H1 (cell line): ENCODE measurements at places on chromosomes 1 and 21. TPM values are rescaled to one million over a fixed set of nuclear protein-coding genes. Genes with fewer than 3 reads are reported as not detected.

Gene KLHL21
- total RNA-seq = 22.1 and 22.3 TPM in 2 replicates

Gene ILDR2
- total RNA-seq = 0.86 and 1.5 TPM in 2 replicates

Gene C1QTNF12
- 3.7 and 4.9 TPM in 2 replicates for total RNA-seq

Gene CHIT1
- not detected in 2 replicates for total RNA-seq

Gene PIK3R3
- total RNA-seq = 13.5 and 13.6 TPM in 2 replicates

Gene CR1L
- not detected in 2 replicates for total RNA-seq

Gene ADAM15
- 32.2 and 32.9 TPM in 2 replicates for total RNA-seq

- DNase-seq = no peak
Observed at GRCh38 chr1:86429835-86430234, 5.9 kb downstream of the CLCA2 start.

- no peak for DNase-seq
Observed at GRCh38 chr1:41740630-41741239, 178.0 kb downstream of the HIVEP3 start.

GRCh38 chr1:94783342-94784189, 36.6 kb upstream of the SLC44A3 start:
- DNase-seq = no peak

DNA sequence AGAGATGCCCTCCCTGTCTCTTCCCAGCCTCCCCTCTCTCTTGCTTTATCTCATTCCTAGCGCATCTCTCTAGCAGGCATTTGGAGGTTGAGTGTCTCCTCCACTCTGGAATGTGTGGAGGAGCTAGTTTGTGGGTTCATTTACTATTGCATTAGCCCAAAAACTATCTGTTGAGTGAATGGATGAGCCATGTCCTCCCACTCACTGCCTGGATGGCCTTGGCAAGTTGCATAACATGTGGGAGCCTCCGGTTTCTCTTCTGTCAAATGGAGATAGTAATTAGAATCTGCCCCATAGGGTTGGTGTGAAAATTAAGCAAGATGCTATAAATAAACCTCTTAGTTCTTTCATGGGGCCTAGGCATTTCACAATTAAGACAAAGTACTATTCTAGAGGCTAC, 181.8 kb downstream of the KAZN start:
- no peak for DNase-seq

DNA sequence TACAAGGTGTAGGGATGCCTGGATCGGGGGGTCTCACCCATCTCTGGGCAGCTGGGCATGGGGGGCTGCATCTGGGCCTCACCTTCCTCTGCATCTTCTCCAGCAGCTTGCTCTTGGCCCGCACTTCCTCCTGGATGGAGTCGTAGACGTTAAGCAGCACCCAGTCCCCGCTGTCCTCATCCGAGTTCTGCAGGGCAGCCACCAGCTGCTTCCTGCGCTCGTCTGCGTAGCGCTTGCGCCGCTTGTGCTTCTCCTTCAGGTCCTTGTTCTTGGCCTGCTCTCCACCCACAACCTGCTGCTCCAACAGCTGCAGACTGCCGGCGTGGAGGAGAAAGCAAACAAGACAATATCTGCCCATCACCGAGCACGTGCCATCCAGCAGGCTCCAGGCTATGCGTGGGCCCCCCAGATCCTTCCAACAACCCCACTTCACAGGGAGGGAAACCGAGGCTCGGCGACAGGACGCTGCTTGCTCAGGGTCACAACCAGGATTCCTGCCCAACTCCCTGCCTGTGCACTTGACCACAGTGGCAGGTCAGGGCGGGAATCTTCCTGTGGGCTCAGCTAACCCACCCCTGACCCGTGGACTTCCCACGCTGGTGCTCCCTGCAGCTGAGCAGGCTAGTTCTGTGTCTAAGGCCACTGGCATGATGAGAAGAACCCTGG, 21.5 kb upstream of the DDOST start:
- no peak for DNase-seq

DNA sequence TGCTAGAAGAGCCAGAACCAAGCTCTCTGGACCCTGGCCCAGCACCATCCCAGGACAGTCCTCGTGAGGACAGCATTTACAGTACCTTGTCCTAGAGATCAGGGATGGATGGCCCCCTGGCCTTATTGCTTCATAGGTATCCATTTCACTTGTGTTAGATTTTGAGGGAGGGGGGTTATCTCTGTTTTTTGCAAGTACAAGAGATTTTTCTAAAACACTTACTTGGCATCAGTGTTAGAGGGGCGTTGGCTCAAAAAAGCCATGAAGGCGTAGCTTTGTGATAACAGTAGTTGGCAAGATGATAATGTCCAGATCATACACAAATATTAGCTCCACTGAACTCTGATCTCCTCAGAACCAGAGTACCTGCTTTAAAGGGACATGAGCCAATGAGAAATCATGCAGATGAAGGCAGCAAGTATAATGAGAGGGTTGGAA, 5.8 kb upstream of the ATP1B1 start:
- no peak for DNase-seq

DNA sequence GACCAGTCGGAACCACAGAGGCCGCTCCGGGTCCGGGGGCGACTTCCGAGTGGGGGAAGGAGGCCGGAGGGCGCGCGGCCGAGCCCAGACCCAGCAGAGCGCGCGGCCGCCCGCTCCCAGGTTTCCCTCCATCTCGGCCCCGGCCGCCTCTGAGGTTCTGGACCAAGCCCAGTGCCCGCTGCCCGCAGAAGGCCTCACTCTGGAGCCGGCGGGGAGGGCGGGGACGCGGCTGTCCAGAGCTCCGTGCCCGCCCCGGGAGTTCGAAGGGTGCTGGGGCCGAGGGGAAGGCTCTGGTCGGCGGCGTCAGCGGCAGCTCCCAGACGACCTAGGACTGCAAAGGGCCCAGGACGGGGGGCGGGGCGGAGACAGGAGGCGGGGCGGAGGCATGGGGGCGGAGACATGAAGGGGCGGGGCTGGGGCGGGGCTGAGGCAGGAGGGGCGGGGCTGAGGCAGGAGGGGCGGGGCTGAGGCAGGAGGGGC, 48.0 kb upstream of the SLC19A1 start:
- DNase-seq = peak; percentile 74

GRCh38 chr1:87650306-87650705, 321.6 kb downstream of the LMO4 start:
- no peak for DNase-seq

DNA sequence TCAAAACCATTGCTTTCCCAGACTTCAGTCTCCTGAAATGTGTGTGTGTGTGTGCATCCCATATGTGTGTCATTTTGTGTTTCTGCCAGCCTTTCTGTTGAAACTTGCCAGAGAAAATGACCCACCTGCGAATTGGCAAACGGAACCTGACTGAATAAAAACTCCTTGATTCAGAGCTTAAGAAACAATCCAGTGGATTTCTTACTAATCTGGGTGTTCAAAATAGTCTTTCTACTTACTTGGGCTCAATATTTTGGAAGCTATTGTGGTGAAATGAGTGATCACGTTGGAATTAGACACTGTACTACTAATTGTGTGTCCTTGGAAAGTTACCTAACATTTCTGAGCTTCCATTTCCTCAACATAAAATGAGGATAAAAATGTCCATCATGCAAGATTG, 138.9 kb upstream of the ERG start:
- DNase-seq = no peak
